ENCODE measurements at places on chromosomes 4 and X.

DNA sequence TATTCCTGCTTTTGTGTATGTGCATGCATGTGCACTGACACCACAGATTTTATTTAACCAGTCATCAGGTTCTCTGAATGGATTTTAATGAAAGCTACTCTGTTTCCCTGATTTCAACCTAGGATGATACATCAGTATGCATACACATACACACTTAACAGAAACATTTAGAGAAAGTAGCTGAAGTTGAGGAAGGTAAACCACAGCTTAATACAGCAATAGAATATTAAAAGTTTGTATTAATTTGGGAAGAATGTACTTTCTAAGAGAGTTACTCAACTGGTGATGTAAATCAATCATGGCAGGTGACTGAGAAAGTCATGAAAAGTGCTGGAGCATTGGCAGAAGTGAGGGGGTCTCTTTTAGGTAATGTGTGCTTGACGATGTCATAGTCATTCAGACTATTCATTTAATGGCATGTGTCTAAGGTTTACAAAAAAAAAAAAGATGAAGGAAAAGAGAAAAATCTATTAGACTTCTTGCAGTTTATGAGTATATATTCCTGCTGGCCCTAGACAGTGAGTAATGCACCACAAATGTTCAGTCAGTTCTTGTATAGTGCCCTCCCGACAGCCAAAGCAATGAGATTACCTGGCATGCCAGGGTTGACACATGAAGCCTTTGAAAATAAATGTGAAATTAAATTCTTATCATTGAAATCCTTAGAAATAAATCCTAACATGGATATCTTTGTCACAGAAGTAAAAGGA lies 187.6 kb downstream of the RAPGEF2 start:
- DNase-seq, result no peak

- no peak for DNase-seq
Observed at GRCh38 chrX:74292808-74293123, 11.2 kb upstream of the ZCCHC13 start.

GRCh38 chr4:112141366-112142138 lies 3.7 kb upstream of the FAM241A start:
- DNase-seq, result no peak

DNA sequence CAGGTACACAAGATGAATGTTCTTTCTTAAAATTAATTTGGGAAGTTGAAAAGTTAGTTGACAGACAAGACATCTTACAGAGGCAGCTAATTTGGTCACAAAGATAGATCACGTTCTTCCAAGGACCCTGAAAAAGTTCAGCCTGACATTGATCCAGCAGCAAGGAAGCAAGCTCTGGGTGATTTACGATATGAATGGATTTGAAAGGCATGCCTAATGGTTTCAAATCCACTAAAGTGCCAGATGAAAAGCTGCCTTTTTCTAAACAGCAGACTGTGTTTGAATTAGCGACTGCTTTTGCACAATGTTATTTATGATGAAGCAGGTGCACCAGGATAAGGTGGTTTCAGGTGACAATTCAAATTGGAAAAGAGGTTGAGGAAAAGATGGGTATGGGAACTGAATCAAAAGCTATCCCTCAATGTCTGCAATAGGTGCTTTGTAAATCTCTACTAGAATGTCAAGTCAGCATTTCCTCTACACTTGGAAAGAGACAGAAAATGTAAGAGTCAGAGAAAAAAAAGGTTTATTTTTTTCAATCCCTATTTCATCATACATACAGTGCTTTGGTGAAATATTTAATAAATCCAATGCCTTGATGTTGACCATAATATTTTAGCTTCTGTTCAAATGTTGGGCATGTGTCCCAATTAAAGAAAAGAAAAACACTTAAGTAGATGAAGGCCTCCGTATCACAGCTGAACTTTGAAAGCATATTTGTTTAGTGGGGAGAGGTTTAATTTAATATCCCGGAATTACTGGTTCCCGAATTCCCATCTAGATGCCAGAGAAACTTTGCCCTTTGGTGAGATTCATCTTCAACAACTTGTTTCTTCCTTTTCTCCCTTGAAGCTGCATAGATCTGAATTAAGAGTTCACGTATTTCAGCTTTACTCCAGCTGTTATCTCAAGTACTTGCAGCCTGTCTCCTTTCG lies 6.0 kb downstream of the RASGEF1B start:
- no peak for DNase-seq

DNA sequence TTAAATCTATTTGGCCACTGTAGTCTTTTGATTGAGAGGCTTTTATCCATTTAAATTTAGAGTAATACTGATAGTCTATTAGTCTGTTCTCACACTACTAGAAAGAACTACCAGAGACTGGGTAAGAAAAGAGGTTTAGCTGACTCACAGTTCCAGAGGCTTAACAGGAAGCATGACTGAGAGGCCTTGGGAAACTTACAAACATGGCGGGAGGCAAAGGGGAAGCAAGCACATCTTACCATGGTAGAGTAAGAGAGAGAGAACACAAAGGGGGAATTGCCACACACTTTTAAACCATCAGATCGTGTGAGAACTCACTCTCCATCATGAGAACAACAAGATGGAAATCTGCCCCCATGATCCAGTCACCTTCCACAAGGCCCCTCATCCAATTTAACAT lies 410.9 kb downstream of the PDGFC start:
- DNase-seq, result no peak

DNA sequence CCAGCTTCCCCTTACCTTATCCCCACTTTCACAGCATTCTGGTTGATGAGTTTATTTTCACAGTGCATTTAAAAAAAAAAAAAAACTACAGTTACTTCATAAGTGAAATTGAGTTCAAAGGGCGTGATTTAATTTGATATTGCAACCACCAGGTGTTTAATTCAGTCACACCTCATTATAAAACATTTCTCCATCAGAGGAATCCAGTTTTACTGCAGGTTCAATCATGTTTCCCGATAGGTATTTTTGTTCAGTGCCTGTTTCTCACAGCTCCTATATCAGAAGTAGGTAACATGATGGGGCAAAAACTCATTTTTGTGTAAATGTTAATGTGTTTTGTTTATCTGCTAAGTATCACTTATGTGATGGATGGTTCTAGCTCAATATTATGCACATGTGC lies 102.3 kb upstream of the PCDH7 start:
- no peak for DNase-seq

DNA sequence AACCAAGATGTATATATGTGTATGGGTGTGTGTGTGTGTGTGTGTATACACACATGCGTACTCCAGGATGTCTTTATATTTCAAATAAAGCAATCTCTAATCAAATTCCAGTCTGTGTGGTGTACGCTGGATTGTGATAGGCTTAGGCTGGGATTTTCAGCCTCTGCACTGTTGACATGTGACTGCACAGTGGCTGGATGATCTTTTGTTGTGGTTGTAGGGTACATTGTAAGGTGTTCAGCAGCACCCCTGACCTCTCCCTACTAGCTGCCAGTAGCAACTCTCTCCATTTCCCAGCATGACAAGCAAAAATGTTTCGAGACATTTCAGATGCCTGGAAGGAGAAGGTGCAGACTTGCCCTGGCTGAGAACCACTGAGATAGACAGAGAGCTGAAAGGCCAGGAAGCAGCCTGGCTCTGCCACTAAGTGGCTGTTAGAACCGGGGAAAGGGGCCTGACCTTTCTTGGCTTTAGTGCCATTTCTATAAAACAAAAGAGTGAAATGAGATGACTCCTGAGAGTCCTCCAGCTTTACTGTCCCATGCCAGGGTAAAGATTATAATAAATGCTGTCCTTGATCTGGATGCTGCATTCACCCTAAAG lies 10.5 kb downstream of the PGM2 start:
- no peak for DNase-seq

DNA sequence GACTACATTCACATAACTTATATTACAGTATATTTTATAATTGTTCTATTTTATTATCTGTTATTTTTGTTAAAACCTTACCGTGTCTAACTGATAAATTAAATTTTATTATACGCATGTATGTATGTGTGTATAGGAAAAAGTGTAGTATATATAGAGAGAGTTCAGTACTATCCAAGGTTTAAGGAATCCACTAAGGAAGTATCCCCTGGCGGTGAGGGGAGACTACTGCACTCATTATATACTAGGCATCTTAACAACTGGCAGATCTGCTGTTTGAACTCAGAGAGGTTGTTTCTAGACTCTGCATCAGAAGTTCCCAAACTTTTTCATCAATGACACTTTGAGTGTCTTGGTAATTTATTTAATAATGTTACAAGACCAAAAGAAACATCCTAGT lies 70.9 kb downstream of the NDST4 start:
- DNase-seq, result no peak

- no peak for DNase-seq
Observed at GRCh38 chr4:16250661-16251365, 24.5 kb upstream of the TAPT1 start.

GRCh38 chr4:182904211-182904761 lies 12.9 kb downstream of the DCTD start:
- no peak for DNase-seq

DNA sequence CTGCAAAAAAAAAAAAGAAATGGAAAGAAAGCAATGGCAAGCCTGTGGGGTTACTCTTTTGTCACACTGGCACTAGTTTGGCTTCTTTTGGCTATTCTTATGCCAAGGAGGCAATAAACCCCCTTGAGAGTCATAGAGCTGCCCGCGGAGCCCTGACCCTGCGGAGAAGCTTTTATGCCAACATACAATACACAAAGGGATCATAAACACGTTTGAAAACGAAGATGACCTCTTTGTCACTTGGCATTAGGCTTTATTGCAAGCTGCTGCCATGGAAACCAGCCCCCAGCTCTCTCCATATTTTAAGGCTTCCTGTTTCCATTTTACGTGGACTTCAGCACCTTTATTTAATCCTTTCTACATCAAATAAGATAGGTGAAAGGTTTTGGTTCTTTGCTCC lies 7.6 kb downstream of the NEUROG2 start:
- DNase-seq, result no peak

DNA sequence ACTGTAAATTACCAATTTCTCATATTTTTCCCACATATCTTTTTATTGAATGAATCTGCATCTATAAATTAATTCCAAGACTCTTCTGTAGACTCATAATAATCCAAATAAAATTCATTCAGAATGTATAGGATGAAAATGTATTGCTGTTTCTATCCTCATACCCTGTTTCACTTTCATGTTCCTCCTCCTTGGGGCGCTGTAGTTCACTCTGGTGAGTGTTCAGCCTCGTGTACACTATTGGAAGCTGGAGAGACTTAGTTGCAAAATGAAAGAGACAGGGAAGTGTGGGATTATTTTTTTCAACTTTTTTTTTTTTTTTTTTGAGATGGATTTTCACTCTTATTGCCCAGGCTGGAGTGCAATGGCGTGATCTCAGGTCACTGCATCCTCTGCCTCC lies 296.1 kb downstream of the TLL1 start:
- DNase-seq, result no peak

GRCh38 chr4:74218201-74218600 lies 60.3 kb downstream of the MTHFD2L start:
- DNase-seq, result no peak

- DNase-seq, result no peak
Observed at GRCh38 chr4:85102606-85103005, 136.1 kb upstream of the WDFY3 start.

- DNase-seq, result no peak
Observed at GRCh38 chr4:76160355-76160754, 12.2 kb upstream of the NUP54 start.

GRCh38 chr4:57249083-57249482 lies 138.9 kb upstream of the IGFBP7 start:
- no peak for DNase-seq

GRCh38 chr4:38166082-38166481 lies 205.9 kb downstream of the PTTG2 start:
- DNase-seq, result no peak

- DNase-seq, result no peak
Observed at GRCh38 chrX:52923781-52924241, 26.7 kb downstream of the FAM156B start.

- no peak for DNase-seq
Observed at GRCh38 chr4:150280081-150280895, 202.0 kb downstream of the DCLK2 start.

GRCh38 chr4:183332447-183332846 lies 10.2 kb upstream of the CLDN24 start:
- no peak for DNase-seq

- DNase-seq, result no peak
Observed at GRCh38 chrX:155874571-155875244, 6.4 kb upstream of the VAMP7 start.

GRCh38 chr4:52968691-52969090 lies 106.6 kb downstream of the RASL11B start:
- no peak for DNase-seq

GRCh38 chrX:29455702-29456101 lies 759.7 kb upstream of the MAGEB2 start:
- no peak for DNase-seq

DNA sequence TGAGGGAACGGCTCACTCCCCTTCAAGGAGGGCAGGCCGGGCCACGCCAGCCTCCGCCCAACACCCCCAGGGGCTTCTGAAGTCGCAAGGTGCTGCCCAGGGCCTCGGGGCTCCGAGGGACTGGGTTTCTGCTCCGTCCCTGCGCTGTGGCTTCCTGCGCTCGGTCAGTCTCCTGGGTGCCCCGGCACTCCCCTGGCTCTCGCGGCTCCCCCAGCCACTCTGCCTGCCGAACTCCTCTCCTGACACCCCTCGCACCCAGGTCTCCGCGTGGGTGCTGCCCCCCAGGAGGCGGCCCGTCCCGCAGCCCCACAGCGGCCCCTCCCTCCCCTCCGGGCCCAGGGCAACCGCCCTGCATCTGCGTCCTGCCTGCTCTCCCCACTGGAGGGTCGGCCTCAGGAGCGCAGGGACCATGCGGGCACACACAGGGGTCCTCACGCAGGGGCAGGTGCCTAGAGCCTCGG lies 151.9 kb downstream of the AFAP1 start:
- no peak for DNase-seq

DNA sequence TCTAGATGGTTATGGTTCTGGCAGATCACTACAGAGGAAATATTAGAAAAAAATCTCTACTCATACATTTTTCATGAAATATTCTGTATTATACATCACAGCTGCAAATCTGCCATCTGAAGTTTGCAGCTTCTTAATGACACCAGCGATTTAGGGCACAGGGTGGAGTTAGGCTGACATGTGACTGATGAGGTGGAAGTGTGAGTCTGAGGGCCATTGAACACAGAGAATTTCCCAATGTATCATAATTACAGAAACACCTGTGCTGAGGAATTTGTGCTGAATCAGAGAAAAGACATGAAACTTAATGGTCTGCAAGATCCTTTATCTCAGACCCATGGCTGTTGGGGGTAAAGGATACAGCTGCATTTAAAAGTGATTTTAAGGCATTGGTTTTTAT lies 2025.6 kb upstream of the AGA start:
- DNase-seq, result no peak

DNA sequence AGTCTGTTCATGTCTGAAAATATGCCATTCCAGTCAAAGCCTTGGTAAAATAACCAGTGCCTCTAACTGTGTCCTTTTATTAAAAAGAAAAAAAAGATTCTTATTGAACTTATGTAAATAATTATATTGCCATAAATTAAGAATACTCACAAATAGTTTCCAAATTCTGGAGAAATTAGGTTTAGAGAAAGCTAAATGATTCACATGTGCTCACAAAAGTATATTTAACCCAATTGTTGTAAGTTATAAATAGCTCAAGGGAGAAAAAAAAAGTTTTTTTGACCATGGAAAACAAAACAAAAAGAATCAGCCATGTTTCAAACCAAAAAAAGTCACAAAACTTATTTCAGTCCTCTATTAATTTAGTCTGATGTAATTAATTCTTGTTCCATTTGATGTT lies 25.3 kb upstream of the HERC6 start:
- no peak for DNase-seq

All from T-helper 17 cell (primary cell).